ENCODE measurements at places on chromosomes 2 and 18.

DNA sequence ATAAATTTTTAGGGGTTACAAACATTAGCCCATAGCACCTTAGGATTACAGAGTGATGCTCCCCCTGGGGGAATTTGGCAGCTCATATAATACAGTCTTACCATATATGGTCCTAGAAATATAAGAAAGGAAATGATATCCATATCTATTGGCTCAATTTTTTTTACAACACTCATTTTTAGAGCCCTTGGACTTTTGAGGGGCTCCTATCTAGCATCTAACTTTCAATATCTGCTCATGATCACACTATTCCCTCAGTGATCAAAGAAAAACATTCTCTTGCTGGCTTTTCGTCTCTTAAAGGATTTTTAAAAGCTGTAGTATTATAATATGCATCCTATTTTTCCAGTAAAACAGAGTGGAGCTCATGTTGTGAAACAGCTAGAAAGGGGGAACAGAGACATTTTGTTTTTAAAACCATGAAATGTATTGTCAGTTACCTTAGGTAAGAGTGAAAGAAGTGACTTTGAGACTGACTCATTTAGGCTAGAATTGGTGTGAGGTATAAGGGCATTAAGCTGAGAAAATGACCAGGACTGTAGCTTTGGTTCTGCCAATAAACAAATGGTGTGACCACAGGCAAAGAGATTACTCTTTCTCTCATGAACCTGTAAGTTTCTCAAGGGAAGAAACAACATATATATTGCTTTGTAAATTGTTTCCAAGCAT lies 65.8 kb downstream of the ALPK2 start:
- no peak for DNase-seq

GRCh38 chr2:122266636-122267035 lies 511.2 kb downstream of the TSN start:
- DNase-seq = no peak

DNA sequence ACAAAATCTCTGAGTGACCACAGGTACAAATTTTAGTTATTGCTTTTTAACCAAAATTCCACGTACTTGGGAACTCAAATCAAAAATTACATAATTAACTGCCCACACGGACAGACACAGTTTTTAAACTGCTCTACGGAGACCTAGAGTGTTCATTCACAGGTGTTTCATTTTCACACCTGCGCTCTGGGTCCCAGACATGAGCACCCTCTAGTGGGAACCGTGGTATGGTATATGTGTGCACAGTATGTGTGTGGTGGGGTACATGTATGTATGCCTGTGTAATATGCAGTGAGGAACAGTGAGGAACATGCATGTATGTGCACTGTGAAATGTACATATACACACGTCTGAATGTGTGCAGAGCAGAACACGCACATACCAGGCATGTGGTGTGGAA lies 65.0 kb downstream of the PPP4R1 start:
- no peak for DNase-seq

DNA sequence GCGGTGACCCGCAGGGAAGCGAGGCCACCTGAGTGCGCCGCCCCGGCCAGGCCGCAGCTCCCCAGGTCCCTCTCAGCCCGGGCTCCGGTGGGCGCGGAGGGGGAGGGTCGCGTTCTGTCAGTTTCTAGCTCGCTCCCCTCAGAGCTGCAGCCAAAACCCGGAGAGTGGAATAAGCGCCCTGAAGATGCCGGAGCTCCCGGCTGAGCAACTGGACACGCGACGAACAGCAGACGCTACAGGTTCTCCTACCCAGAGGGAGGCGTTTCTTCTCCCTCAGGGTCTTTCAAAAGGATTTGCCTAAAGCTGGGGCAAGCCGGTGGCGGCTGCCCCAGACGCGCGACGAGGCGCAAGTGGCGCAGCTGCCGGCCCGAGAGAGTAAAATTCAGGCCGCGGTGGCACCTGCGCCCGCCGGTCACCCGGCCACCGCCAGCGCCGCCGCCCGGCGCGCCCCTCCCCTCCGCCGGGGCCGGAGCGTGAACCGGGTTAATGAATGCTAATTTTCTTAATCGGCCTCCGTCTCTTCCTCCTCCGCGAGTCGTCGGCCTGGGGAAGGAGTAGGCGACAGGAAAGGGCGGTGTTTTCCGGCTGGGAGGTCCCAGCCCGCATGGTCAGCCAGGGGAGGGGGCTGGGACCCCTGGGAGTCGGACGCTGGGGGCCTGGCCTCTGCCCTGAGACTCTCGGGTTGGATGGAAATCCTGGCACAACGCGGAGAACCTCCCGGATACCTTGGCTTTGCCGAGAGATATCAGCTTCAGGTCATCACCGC lies 845 bp upstream of the CDC42EP3 start:
- DNase-seq = peak; percentile 80

DNA sequence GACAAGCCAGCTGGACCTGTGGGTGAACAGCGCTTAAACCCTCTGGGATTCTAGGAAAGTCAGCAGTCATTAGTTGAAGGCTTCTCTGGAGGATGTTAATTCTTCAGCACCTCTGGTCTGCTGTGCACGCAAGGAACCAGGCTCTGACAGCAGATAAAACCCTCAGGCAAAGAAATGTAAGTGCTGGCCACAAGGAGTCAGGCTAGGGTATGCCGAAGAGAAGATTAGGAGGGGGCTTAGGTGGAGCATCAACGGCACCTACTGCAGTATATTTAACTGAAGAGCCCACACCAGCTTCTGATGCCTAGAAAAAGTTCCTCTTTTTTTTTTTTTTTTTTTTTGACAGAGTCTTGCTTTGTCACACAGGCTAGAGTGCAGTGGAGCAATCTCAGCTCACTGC lies 304.2 kb upstream of the MC4R start:
- DNase-seq = no peak

GRCh38 chr2:84033347-84033974 lies 425.6 kb downstream of the SUCLG1 start:
- DNase-seq = no peak

- no peak for DNase-seq
Measured at GRCh38 chr2:184030989-184031388, 567.3 kb upstream of the ZNF804A start.

- no peak for DNase-seq
Measured at GRCh38 chr2:186950694-186951093, 101.7 kb upstream of the ZSWIM2 start.

GRCh38 chr2:201154615-201155399 lies 28.1 kb upstream of the CASP10 start:
- no peak for DNase-seq

DNA sequence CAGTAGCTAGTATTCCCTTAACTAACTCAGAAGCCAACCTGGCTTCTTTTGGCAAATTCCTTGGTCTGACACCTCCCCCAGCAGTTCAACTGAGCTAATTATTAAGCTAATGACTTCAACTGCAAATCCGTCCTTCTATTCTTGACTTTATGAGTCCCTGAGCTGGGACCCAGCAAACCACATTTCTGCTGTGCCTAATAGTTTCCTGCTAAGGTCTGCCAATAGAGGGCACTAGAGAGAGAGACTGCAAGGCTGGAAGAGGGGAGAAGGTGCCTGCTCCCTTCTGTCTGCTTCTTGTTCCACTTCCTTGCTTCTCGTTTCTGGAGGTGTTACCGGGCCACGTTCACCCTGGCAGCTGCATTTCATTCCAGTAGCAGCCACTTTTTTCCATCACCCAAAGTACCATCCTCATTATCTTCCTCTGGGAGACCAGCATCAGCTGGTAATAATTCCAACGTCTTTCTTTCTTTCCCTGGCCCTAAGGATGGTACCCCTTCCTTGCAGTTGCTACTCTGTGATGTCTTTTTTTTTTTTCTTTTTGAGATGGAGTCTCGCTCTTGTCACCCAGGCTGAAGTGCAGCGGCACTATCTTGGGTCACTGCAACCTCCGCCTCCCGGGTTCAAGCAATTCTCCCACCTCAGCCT lies 352.0 kb downstream of the TNS1 start:
- peak; percentile 34 for DNase-seq

DNA sequence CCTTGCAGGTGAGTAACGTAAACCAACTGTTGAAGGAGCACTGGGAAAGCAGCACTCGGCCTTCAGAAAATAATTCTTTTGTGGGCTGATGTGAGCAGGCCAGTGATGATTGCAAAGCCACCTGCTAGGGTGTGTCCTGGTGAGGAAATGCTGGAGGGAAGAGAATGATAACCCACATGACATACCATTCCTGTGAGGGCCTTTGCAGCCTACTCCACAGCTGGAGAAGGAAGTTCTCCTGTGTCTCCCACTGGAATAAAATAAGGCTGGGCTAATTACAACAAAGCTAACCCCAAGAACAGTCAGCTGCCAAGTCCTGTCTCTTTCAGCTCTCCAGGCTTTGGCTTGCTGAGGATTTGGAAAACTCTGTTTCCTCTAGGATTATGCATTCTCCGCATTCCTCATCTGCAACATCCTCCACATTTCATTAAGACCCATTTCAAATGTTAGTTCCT lies 16.7 kb upstream of the DSG1 start:
- no peak for DNase-seq

DNA sequence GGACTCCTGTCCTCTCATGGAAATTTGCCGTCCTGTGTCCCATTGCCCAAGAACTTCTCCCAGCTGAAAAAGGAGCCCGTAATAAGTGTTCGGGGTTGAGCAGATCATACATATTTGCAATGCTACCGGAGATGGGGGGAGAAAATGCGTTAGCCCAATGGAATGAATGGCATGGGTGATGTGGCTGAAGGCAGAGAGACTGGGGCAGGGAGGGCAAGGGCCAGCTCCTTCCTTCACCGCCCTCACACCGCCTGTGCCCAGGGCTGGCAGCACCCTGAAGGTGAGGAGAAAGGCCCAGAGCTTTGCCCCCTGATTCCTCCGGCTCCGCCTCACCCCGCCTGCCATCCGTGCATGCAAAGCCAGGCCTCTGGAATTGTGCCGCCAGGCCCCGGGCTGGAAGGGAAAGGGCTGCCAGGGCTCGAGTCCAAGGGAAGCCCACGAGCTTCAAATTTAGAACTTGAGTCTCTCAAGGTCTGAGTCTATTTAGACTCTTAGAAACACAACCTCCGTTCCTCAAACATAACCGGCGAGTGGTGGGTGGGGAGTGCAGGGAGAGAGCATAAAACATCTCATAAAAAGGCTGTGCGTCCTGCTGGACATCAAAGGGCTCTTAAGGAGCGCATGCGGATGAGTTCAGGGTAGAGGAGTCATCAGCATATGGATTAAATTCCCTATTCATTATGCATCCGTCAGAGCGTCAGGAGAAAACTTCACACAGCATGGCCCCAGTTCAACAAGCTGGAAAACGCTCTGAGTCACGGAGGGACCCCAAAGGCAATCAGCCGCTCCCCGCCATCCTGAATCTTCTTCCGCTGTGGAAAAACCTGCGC lies 121.7 kb upstream of the GLI2 start:
- DNase-seq = peak; percentile 88

GRCh38 chr2:2590141-2590540 lies 259.1 kb upstream of the MYT1L start:
- no peak for DNase-seq

DNA sequence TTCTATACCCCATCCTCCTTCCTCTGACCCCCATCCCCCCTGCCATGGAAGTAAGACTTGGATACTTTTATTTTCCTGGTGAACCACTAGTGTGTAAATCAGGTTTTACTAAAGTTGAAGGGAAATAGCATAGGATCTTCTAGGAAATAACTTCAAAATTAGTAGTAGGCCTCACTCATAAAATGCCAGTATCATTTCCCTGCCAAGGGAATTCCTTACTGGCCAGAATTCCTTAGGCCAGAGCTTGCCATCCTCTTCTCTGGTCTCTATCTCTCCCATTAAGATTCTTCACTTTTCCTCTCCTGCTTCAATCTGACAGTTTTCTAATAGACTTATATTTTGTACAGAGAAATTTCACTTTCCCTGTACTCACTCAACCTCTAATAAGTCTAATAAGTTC lies 322.8 kb upstream of the TANK start:
- no peak for DNase-seq

DNA sequence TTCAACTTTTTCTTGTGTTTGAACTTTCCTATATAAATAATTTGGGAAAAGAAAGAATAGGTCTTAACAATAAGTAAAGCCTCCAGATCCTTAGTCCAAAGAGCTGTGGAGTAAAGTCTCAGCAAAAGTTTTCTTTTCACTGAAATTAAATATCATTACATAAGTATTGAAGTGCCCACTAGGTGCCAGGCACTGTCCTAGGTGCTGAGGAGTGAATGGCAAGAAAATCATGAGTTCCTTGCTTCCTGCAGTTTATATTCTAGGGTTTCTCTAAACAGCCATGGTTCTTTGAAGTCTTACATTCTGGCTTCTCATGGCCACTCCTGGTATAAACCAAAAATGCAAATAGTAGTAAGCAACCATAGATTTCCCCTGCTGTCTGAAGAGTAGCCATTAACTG lies 59.7 kb downstream of the SPP2 start:
- DNase-seq = no peak

- DNase-seq = no peak
Measured at GRCh38 chr2:215364157-215365155, 52.6 kb downstream of the ATIC start.

DNA sequence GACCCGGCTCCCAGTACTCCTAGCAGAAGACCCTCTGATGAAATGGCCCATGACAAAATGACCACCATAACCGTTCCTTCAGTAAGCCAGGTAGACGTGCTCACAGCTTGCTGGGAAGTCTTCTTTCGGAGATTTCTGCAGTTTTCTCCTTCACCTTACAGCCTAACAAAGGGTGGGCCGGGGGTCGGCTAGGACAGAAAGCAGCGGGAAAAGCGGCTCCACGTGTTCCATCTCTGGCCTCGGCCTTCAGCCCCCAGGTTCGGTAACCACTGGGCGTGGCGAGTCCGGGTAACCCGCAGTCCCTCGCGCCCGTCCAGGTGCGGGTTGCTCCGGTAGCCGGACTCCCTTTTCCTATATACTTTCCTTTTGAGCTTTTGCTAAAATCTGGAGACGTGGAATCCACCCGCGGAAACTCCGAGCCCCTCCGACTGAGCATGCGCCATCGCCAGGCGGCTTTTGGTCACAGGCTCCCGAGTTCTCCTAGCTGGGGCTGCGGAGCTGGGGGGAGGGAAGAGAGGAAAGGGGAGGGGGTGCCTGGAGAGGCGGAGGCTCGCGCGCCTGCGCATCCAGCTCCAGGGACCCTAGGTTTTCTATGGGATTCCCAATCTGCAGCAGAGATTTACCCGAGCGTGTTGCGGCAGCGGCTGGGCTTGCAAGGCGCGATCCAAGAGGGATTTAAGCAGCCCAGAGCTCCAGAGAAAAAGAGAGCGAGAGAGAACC lies at the start of gene VSNL1:
VSNL1 (plus strand) TSS at position 604 of the 720 bp plus-strand sequence. CDS start 51,379 bp downstream, outside the sequence.
- peak; percentile 88 for DNase-seq

DNA sequence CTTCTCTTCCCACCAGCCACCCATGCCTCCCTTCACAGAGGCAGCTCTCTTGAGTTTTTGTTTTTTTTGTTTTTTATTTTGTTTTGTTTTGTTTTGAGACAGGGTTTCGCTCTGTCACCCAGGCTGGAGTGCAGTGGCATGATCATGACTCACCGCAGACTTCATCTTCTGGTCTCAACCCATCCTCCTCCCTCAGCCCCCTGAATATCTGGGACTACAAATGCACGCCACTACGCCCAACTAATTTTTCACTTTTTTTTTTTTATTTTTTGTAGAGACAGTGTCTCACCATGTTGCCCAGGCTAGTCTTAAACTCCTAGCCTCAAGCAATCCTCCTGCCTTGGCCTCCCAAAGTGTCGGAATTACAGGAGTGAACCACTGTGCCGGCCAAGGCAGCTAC lies 161.4 kb downstream of the TRABD2A start:
- DNase-seq = no peak

- no peak for DNase-seq
Measured at GRCh38 chr2:200665626-200666453, 80.0 kb downstream of the AOX1 start.

- DNase-seq = no peak
Measured at GRCh38 chr2:75513616-75514170, 47.0 kb downstream of the EVA1A start.

GRCh38 chr18:49907346-49907929 lies 94.1 kb upstream of the ACAA2 start:
- no peak for DNase-seq

Data from fibroblast of skin of left biceps (primary cell).